Sigmoid colon (tissue), 7 donors: ENCODE measurements at places on chromosomes 7 and 10. TPM values are rescaled to one million over a fixed set of nuclear protein-coding genes. Genes with fewer than 3 reads are reported as not detected.

Gene MOGAT3
- 3.7 TPM for polyA plus RNA-seq

Gene C1GALT1
- polyA plus RNA-seq, result 11.6 TPM

Gene OPALIN
- polyA plus RNA-seq, result not detected

Gene GCK
- 0.60 TPM for polyA plus RNA-seq

Gene COL28A1
- polyA plus RNA-seq, result 1.6 TPM

Gene OR6B1
- not detected for polyA plus RNA-seq

Gene LRMDA
- 9.0 TPM for polyA plus RNA-seq

Gene POU6F2
- polyA plus RNA-seq, result not detected

Gene NCAPG2
- polyA plus RNA-seq, result 4.2 TPM

Gene TMEM140
- 18.3 TPM for polyA plus RNA-seq

Gene FFAR4
- 8.4 TPM for polyA plus RNA-seq

Gene COX15
- 18.0 TPM for polyA plus RNA-seq

Gene FAM204A
- 40.6 TPM for polyA plus RNA-seq

Gene HOXA1
- polyA plus RNA-seq, result 2.0 TPM

Gene C7orf33
- polyA plus RNA-seq, result not detected
